Upper lobe of right lung (tissue), 1 donor: ENCODE measurements at places on chromosomes 1 and 21. TPM values are rescaled to one million over a fixed set of nuclear protein-coding genes. Genes with fewer than 3 reads are reported as not detected.

The HES2 gene
- total RNA-seq: 5.7 TPM

The AMIGO1 gene
- total RNA-seq: 13.3 TPM

The CHIA gene
- total RNA-seq: 6.3 TPM

The BMP8B gene
- 2.7 TPM for total RNA-seq

The AMY2B gene
- total RNA-seq: 25.4 TPM

The GCSAML gene
- total RNA-seq: 2.7 TPM

The KRTAP24-1 gene
- not detected for total RNA-seq

The SYCP1 gene
- not detected for total RNA-seq

The ANP32E gene
- 29.6 TPM for total RNA-seq

The POU3F1 gene
- total RNA-seq: not detected

The OR2AK2 gene
- not detected for total RNA-seq

The CDK11B gene
- total RNA-seq: 24.8 TPM
